ENCODE measurements at places on chromosomes 5 and 9. TPM values are rescaled to one million over a fixed set of nuclear protein-coding genes. Genes with fewer than 3 reads are reported as not detected.
A peak's percentile ranks its signal among the peaks of the same experiment; 100 is the strongest.

GRCh38 chr5:15496886-15497285 is 3.1 kb upstream of the FBXL7 start:
- no peak for DNase-seq

DNA sequence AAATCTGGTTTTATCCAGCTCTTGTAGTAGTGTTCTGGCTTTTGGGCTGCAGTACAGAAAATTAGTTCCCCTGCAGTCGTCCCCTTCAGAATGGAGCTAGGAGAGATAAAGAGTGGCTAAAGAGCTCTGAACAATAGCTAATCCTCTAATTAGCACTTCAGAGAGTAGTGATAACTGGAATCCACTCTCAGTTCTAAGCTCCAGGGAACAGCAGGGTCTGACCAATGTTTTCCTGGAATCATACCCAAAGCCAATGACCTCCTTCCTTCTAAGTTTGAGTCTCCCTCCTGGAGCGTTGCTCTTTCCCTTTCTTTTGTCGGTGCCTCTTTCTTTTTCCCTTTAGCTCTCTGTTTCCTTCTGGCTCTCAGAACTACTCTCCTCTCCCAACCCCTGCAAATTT is 47.4 kb downstream of the MFAP3 start:
- no peak for DNase-seq

GRCh38 chr9:95413793-95414192 is 96.3 kb upstream of the FANCC start:
- no peak for DNase-seq

- no peak for DNase-seq
Observed at GRCh38 chr9:97480174-97480573, 21.3 kb upstream of the TMOD1 start.

GRCh38 chr9:86099701-86100364 is 475 bp upstream of the GOLM1 start:
- no peak for DNase-seq

DNA sequence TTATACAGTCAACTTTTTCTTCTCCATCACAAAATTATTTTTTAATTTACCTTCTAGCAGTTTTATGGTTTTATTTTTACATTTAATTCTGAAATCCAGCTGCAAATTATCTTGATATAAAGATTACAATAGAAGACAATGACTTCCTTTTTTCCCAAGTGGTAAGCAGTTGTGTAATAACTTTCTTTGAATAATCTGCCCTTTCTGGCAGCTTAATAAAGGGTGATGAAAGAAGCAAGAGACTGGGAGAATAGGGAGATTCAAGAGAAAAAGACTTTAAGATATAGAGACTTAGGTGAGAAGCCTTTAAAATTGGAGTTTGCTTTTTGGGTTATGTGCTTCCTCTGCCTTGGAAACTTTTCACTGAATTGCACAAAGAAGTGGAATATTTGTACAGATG is 100.4 kb upstream of the FREM1 start:
- no peak for DNase-seq

The PCDHGA12 gene
- total RNA-seq, result 0.14 TPM

- no peak for DNase-seq
Observed at GRCh38 chr5:31954091-31954490, 220.0 kb downstream of the GOLPH3 start.

DNA sequence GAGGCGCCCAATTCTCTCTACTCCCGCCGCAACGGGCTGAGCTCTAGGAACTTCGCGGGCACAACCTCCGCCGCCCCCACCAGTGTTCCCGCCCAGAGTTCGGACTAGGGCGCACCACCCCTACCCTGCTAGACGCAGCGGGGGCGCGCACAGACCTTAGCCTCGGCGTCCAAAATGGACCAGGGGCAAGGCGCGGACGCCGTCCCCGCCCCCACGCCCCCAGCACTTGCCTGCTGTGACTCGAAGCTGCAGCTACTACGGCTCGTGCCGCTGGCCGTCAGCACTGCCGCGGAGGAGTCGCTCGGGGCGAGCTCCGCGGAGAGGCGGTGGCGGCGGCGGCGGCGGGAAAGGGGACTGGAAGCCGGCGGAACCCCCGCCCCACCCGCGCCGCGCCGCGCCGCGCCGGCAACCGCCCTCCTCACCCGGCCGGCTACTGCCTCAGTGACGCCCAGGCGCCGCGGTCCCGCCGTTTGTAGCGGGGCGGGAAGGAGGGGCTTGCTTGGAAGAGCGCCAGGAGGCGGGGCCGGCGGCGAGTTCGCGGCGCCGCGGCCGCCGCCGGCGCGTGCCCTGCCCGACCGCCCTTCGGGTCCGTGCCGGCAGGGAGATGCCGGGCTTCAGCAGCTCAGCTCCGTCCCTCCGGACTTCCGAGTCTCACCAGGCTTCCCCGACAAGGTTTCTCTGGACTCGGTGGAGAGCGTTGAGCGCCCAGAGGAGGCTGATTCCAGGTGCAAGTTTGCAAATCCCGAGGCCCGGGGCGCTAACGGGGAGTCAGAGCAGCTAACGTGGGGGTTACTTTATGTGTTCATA is 4.5 kb downstream of the ELAVL2 start:
- DNase-seq, result no peak

The ARHGEF37 gene
- total RNA-seq, result 0.81 TPM

GRCh38 chr5:93277051-93277450 is 304.0 kb downstream of the NR2F1-AS1 start:
- no peak for DNase-seq

DNA sequence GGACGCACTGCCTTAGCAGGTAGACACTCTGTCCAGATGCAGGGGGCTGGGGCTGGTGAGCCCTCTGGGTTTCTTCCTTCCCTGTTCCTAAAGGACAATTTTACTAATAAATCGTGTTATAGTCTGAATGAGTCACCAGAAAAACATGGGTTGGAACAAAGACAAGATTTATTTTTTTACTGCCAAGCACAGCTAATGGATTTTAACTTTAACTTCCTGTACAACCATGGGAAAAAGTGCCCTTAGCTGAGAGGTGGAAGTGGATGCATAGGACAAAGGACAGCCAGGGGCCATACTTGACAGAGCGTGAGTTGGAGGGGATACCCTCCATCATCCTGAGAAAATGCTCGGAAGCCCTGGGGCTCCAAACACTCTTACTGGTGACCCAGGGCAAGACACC is 300.7 kb downstream of the MSX2 start:
- DNase-seq, result no peak

The F2R gene
- 44.8 TPM for total RNA-seq

DNA sequence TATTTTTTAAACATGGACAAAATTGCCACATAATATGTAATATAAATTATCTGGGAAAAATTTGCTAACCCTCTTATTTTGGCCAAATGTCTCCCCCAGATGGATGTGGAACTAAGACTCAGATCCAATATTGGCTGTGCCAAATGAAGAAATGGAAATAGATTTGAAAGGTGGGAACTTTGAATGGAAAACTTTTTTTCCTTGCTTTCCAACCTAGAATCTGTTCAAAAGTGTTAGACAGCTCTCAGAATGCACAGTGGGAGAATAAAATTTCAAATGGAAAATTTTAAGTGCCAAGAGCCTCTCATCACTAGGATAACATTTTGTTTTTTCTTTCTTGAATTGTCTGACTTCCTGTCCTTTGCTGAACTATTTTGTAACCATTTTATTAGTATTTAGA is 142.6 kb upstream of the GAS1 start:
- DNase-seq, result no peak

GRCh38 chr9:93254806-93255493 is 71.0 kb downstream of the WNK2 start:
- no peak for DNase-seq

DNA sequence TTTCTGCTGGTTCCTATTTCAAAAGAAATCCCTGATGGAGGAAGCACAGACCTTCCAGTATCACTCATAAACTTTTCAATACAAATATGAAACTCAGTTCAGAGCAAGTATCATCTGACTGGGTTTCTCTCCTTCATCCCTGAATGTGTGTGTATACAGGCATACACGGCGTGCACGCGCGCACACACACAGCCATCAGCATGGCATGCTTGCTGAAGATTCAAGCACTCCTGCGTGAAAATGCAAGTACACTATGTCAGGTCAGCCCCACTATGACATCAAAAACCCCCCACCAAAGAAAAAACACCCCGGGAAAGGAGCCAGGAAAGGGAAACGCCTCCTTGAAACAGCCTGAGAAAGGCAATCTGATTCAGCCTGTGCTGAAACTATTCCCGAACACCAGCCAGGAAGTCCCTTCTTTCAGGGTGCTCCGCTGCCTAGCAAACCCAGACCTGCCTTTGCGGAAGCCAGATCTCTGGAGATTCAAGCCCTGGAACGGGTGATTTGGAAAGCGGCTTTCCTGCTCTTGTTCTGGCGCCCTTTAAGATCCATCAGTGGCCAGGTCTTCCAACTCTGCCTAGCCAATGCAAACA is 831 bp downstream of the KLHL3 start:
- no peak for DNase-seq

The FPGS gene
- 49.8 TPM for total RNA-seq

The GPX3 gene
- total RNA-seq, result 380 TPM

GRCh38 chr9:32589083-32589723 is 16.2 kb upstream of the NDUFB6 start:
- DNase-seq, result peak; percentile 28

The MLANA gene
- total RNA-seq, result not detected

The TAF1L gene
- not detected for total RNA-seq

The COMMD10 gene
- total RNA-seq, result 137 TPM

DNA sequence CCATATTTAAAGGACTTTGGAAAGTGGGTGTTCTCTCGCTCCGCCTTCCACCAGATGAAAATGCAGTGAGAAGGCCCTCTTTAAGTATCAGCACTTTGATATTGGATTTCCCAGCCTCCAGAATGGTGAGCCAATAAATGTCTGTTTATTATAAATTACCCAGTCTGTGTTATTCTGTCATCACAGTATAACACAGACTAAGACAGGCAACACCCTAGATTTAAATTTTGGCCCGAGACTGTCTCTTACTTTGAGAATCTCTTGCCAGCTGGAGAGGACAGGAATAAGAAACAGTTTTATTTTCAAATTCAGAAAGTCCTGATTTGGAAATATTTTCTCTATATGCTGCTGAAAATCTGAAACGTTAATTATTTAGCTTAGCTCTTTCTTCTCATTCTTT is 21.5 kb downstream of the FAM151B start:
- no peak for DNase-seq

GRCh38 chr9:16869882-16870595 is 431 bp downstream of the BNC2 start:
- no peak for DNase-seq

GRCh38 chr5:176389135-176390123 is 878 bp downstream of the HIGD2A start:
- DNase-seq, result peak; percentile 45

DNA sequence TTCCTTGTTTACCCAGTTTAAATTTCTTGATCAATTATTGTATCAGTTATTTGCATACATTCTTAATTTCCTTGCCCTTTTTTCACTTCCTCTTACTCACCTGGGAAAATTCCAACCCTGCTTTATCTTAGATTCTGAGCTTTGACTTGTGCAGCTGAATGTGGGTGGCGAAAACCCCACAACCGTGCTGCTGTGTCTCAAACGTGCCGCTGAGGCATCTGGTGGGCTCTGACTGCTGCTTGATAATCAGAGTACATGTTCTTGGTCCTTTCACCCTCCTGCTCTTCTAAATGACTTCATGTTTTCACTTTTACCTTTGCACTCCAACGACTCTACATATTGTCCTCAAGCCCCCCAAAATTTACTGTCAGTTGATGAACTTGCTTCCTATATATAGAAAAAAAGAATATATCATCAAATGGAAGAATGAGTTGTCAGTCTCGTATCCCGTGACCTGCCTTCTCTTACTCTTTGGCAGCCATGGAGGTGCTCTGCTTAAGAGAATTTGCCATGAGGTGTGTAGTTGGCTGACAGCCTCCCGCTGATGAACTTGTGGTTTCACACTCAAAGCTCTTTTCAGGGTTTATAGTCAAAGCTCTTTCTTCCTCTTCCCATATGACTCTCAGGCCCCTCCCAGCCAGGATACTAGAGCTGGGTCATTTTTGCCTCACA is 14.0 kb upstream of the JAK2 start:
- no peak for DNase-seq

Measured in H4 (cell line).